ENCODE measurements at places on chromosomes 2 and 18.

DNA sequence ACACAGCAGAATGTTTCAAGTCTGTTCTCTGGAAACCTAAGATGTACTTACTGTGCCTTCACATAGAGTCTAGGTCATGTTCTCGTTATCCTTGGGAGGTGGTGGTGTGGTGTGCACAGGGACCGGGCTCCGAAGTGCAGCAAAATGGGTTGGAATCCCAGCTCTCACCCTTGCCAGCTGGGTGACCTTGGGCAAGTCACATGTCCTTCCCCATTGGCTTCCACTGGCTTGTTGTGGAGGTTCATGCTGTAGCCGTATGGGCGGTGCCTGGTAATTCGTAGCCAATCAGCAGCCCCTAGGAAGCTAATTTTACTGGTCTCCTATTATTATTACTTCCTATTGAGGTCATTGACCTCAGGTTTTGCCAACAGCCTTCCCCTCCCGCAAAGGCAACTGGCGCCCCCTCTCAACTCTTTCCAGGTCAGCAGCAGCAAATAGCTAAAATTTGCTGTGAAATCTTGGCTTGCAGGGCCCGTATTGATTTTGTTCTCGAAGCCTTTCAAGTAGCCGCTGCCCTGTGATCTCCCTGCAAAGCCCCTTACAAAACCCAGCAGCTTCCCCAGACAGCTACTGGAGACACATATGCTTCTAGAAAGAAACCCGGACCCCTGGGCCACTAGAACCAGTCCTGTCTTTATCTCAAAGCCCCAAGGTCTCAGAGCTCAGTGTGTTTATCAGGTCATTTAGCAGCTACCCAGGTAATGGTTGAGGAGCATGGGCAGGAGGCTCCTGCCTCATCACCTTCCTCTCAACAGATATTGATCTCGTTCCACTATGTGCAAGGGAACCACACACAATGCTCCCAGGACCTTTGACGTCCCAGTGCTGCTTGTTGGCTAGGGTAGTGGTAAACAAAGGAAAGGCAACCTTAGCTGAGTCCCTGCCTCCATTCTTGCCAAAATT, 66.5 kb upstream of the SLC1A4 start:
- no peak for DNase-seq

DNA sequence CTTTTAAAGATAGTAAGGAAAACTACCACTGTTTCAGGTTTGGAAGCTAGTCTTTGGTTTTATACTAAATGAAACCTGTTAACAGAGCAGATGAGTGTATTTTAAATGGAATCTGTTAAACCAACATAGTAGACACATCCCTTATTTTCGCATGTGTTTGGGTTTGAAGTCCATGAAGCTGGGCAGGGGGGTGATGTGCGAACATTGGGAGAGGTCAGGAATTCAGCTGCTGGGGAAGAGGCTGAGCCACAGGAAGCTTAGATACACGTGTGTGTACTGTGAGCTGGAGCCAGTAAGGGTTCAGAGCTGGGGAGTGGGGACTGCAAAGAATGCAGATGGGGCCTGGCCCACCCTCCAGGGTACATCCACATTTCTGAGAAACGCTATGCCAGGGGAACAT, 176.9 kb downstream of the VAPA start:
- DNase-seq, result no peak

- DNase-seq, result no peak
Observed at GRCh38 chr2:29620890-29621289, 300.5 kb downstream of the ALK start.

DNA sequence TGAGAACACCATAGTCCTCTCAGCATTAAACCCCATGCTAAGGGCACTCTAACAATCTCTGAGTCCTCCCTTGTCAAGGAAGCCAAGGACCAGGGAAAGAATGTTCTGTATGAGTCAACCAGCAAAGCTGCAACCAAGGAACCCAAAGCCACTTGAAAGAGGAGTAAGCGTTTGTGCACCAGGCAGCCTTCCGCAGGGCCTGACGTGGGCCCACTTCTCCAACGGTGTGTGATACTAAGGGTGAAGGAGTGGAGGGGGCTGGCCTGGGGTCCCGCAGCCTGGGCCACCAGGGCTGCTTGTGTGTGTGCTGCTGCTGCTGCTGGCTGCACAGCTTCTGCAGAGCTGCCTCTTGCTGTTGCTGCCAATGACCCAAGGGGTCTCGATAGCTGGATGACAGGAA, 30.1 kb upstream of the GALNT14 start:
- DNase-seq, result no peak

- DNase-seq, result no peak
Observed at GRCh38 chr2:8994386-8994785, 9.1 kb downstream of the MBOAT2 start.

GRCh38 chr2:10073706-10074105, 6.5 kb downstream of the CYS1 start:
- no peak for DNase-seq

DNA sequence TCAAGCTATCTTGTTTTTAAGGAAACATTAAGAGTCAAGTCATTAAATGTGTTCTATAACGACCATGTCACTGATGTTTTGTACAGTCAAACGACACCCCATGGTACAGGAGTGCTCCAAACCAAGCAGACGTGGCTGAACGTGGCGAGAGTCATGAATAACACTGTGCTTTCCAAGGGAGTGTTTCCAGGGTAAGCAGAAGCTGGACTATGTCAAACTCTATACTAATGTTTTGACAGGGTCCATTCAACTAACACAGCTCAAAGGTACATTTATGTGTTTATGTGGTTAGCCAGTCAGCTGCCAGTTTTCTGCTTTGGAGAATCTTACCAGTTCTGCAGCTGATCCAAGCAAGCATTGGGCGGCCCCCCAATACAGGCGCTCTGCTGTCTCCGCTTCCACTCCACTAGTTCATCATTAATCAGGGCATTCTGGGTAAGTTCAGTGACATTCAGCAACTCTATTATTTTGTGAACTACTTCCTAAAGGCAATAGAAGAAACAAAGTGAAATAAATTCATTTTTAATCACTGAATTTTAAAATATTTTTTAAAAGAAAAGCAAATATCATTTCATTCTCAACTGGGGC, 16.4 kb downstream of the STAT1 start:
- DNase-seq, result no peak

DNA sequence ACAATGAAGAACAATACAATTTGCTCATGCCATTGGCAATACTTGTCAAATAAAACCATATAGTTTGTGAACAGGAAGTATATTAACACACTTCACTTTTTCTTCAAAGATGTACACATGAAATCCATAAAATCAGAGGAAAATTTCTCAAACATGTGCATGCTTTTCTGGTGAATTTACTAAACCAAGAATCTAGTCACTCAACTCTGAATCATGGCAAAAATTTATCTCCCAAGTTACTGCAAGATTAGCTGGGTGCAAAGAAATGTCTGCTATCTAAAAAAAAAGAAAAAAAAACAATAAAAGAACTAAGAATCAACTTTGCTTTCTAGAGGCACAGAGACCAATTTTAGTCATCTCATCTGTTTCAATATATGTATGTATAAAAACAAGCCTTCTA, 419.2 kb downstream of the NR4A2 start:
- no peak for DNase-seq

- DNase-seq, result no peak
Observed at GRCh38 chr2:51825823-51826222, 793.9 kb upstream of the NRXN1 start.

- no peak for DNase-seq
Observed at GRCh38 chr2:96907115-96908041, 37.5 kb upstream of the SEMA4C start.

GRCh38 chr2:120763508-120763907, 27.8 kb downstream of the GLI2 start:
- no peak for DNase-seq

DNA sequence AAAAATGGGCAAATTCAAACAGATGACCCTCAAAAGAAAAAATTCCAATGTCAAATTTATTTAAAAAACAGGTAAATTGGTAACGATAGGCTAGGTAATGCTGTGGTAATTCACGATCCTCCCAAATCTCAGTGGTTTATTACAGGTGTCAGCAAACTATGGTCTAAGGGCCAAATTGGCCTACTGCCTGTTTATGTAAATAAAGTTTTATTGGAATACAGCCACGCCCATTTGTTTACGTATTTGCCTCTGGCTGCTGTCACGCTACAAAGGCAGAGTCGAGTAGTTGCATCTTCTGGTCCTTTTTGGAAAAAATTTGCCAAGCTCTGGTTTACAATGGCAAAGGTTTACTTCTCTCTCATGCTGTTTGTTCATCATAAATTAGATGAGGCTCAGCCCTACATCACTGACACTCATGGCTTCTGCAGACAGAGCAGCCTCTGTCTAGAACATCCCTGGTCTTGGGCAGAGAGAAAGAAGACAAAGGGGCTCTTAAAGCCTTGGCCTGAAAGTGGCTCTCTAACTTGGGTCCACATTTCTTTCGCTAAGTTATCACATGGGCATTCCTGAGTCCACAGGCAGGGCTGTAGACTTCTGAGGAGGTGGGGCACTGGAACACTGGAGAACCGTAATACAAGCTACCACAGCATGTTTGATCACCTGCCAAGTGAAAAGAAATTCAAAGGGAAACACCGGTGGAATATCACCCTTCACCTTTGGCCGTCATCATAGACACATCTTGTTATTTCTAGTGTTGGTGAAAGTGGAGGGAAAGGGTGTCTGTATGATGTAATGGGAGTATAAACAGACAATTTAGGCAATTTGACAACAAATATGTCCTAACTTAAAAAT, 34.8 kb downstream of the SP110 start:
- DNase-seq, result no peak

GRCh38 chr2:42510608-42511243, 16.9 kb upstream of the KCNG3 start:
- DNase-seq, result no peak

GRCh38 chr2:233867993-233868532, at the start of gene MSL3B:
MSL3B (minus strand) TSS chr2:233868386.
- DNase-seq, result peak; percentile 13

- DNase-seq, result no peak
Observed at GRCh38 chr2:67694445-67694844, 297.3 kb downstream of the ETAA1 start.

DNA sequence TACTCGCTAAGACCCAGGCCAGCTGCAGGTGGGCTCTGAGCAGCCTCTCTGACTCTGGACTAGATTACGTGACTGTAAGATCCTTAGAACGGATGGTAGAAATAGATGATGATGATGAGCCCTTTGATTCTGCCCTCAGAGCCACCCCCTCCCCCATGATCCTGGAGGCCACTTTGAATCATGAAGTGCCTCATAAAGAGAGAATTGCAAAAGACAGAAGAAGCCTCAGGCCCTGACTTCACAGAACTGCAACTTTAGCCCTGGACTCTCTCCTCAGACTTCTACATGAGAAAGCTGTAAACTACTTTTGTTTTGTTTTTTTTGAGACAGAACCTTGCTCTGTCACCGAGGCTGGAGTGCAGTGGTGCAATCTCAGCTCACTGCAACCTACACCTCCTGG, 15.4 kb upstream of the TET3 start:
- no peak for DNase-seq

GRCh38 chr18:26376105-26376504, 149.9 kb downstream of the TAF4B start:
- no peak for DNase-seq

DNA sequence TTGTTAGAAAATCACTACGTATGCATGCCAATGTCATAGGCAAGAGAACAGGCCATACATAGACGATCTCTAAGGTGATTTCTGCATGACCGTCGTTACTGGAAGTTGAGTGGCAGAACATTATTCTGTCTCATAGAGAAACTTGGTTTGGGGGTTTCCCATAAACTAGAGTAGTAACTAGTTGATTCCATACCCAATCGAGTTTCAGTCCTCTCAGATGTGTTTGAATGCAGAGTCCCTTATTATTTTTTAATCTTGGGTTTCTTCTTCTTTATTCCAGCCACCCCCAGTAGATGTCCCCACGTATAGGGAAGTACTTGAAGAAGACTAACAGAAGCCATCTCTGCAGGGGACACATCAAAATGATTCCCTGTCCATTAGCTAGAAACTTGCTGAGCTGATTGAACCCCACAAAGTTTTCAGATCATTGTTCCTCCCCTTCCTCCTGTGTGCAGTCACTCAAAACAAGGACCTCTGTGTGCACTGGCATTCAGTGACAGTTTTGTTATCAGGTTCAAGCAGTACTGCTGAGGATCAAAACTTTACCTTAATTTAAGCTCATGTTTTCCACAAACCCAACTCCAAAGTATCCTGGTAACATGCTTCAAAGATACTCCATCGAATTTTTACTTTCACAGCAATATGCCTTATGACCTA, 68.4 kb upstream of the CDCA7 start:
- DNase-seq, result no peak

DNA sequence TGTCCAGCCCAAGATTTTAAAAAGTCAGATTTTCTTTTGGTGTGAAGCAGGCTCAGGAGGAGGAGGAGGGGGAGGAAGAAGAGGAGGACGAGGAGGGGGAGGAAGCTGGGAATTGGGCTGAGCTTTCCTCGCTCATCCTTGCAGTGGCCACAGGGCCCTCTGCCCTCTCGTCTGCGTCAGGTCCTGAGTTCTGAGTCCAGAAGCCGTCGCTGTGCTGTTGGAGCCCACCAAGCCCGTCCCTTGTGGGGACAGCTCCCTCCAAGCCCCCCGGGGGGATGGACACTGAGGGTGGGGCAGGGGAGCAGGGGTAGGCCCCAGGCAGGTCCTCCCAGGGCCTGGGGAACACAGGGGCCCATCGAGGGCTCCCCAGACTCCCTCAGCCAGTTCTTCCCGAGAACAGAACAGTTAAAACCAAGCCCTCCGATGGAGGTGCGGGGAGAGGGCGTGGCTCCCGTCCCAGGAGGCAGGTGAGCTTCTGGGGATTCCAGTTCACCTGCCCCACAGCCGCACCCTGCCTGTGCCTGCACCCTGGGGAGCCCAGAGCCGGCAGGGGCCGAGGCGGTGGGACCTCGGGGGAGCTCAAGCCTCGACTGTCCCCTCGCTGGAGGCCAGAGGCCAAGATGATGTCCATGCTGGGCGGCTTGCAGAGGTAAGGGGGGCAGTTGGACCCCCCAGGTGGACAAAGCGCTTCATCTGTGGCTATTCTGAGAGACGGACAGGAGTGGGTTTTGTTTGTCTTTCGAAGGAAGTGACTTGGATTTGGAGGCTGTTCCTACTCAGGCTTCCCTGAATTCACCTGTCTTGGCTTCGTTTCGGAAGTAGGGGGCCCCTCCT, at the start of gene GAL3ST2:
GAL3ST2 (plus strand) TSS at position 487 of the 834 bp plus-strand sequence; CDS start at position 621, 134 bp downstream.
- no peak for DNase-seq

- no peak for DNase-seq
Observed at GRCh38 chr2:8627692-8628085, 54.2 kb upstream of the ID2 start.

- no peak for DNase-seq
Observed at GRCh38 chr2:21163213-21163612, 39.4 kb downstream of the TDRD15 start.

DNA sequence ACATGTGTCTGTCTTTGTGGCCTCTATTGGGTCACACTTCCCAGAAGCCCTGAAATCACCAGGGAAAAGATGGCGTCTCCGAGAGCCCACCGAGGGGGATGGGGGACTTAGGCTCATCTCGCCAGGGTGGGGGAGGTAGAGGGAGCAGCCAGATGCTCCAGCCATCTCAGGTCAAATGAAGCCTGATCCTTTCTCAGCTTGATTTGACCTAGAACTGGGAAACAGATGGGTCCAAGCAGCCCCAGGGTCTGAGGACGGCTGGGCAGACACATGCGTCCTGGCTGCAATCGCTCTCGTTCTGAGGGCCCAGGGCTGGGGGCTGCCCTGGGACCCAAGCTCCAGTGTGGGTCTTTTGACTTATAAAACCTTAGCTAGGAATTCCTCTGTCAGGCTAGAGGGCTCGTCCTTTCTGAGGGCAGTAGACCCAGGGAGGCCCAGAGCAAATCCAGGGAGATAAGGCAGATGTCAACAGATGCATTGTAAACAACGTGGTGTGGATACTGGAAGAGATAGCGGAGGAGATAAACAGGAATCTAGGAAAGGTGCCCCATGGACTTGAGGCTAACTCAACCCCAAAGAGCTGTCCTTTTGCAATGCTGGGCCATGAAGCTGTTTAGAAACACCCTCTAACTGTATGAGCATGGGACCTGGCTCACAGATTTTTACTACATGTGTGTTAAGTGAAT, 127.7 kb downstream of the MYCN start:
- DNase-seq, result no peak
